ENCODE measurements at places on chromosomes 3 and 15.
A peak's percentile ranks its signal among the peaks of the same experiment; 100 is the strongest.

- DNase-seq: no peak
Observed at GRCh38 chr3:83765956-83766355, 1192.8 kb upstream of the CADM2 start.

DNA sequence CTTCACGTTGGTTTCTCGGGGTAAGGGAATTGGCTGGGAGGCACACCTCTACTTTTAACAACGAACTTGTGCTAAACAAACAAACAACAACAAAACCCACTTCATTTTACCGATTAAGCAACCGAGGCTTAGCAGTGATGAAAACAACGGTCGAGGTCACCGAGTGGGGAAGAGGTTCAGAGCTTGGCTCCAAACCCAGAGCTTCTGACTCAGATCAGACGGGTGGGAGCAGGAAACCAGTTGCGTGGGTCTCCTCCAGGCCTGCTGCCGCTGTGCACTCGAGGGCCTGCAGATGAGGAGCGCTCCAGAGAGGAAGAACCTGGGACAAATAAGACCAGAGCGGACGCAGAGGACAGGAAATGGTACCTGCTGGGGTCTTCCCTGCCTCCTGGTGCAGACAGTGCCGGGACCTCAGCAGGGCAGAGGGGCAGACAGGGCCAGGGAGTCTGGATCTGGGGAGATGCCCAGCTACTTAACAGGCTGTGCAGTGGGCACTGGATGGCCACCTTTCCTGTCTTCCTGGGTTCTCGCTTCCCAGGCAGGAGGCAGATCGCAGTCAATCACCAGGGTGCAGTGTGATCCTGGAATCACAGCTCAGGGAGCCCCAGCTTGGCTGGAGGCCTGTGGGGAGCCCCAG, 99.0 kb upstream of the MEF2A start:
- DNase-seq: no peak

DNA sequence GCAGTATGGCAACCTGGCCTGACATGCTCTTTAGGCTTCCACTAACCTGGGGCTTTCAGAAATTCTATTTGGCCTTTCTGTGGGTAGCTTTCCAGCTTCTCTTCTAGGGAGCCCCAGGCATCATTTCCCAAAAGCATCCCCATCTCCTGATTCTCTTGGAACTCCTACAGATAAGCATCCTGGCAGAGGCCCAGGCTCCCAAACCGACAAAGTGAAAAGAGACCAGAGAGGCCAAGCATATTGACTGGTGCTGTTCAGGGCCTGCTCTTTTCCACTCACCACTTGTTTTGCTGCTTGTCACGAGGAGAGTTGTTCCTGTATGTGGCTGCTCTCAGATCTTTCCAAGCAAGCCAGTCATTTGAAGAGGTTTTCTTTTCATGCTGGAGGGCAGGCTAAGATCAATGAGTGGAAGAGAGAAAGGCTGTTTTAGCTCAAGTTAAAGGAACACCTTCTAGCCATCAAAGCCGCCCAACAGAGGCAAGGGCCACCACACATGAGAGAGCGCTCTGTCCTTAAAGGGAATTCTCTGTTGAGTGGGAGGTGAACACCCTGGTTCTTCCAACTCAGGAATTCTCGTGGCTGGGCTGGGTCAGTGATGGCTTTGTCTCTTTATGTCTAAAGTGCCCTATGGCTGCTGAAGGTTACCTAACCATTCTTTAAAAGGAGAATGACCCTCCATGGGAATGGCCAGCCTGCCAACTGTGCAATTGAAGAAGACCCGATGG, 31.1 kb upstream of the NR2E3 start:
- DNase-seq: no peak

GRCh38 chr3:184350618-184351017, 10.8 kb downstream of the CLCN2 start:
- DNase-seq: no peak

- no peak for DNase-seq
Observed at GRCh38 chr15:65361708-65362459, 15.9 kb downstream of the IGDCC3 start.

- DNase-seq: no peak
Observed at GRCh38 chr15:90529011-90529370, 732 bp upstream of the CRTC3 start.

- DNase-seq: peak; percentile 74
Observed at GRCh38 chr3:56988458-56989168, 71.9 kb upstream of the SPATA12 start.

DNA sequence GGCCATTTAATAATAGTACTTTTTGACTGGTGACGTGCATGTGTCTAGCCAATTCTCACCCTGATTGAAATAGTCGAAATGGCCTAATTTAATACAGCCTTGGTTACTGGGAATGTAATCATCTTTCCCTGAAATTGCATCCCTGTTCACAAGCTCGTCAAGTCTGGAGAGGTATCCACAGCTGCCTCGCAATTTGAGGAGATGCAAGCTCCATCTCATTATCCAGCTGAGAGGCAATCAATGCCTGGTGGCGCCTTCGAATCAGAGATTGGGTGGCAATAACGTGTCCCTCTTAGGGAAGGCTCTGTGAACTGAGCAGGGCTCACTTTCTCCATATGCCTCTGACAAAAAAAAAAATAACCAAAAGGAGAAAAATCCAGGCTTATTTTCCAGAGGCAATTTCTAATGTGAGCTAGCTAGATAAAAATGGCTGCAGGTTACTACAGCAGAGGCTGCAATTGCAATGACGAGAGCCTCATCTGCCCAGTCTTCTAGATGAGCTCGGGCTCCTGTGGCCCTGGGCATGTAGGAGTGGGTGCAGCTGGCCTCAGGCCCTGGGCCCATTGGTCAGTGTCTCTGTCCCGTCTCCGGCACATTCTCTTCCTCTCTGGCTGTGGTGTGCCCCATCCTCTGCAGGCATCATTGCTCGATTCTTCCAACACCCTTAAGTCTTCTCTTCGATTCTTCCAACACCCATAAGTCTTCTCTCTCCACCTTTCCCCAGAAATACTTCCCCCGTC, 487.5 kb downstream of the GABRG3 start:
- no peak for DNase-seq

DNA sequence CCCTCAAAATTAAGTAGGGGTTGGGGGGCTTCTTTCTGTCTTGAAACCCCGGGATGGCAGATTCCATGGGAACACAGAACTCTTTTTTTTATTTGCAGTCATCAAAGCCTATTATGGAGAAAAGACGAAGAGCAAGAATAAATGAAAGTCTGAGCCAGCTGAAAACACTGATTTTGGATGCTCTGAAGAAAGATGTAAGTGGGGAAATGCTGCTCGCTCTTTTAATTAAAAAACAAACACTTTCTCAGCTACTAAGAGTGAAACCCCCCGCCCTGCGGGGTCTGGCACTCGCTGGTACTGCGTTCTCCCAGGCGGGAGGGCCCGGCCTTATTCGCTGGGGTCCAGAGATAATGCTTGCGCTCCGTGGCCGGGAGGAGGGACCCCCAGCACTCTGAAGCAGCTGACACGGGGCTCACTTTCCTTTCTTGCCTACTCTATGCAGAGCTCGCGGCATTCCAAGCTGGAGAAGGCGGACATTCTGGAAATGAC, 615 bp downstream of the HES1 start:
- no peak for DNase-seq

DNA sequence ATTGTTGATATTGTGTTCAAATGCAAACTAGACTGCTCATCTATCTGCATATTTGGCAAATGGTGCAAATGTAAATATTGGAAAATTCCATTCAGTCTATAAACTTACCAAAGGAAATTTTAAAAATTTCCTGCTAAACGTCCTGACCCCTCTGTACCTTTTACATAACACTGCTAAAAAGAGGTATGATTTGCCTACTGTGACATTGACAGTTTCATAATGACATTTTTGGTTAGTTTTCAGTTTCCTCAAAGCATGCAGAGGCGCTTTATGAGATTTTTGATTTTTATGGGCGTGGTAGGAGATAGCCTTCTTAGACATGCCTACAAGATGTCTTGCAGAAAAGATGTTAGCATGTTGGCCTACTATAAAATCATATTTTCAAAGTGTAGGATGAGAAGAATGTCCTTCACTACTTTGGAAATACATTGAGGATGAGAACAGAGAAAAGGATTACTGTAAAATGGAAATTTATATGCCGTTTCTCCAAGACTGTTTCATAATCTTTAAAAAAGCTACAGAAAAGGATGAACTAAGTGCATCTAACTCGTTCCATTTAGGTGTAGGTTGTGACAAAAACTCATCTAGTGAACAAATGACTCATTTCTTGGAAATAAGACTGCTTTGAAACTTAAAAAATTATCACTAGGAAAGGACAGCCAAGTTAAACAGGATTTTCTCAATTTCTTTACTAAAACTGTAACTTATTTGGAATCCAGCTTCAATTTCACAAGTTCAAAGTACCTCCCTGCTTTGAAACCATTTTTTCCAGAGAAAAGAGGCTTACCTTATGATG, 14.5 kb upstream of the ISLR start:
- DNase-seq: no peak

GRCh38 chr15:101394056-101394630, 95.4 kb downstream of the PCSK6 start:
- no peak for DNase-seq

GRCh38 chr3:153290268-153291015, 128.4 kb downstream of the RAP2B start:
- peak; percentile 51 for DNase-seq

DNA sequence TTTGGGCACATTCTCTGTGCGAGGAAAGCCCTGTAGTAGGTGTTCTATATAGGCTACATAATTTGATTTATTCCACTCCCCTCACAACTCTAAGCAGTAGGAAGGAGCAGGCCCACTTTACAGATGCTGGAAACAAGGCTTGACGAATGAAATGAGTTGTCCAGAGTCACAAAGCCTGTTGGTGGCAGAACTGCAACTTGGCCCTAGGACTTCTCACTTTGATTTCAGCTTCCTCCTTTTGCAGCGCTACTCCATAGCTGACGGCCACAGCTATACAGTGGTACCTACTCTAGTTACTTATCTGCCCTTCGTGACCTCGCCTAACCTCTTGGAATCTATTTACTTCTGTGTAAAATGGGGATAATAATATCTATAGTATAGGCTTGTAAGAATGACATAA, 2.5 kb upstream of the IRAK2 start:
- no peak for DNase-seq

DNA sequence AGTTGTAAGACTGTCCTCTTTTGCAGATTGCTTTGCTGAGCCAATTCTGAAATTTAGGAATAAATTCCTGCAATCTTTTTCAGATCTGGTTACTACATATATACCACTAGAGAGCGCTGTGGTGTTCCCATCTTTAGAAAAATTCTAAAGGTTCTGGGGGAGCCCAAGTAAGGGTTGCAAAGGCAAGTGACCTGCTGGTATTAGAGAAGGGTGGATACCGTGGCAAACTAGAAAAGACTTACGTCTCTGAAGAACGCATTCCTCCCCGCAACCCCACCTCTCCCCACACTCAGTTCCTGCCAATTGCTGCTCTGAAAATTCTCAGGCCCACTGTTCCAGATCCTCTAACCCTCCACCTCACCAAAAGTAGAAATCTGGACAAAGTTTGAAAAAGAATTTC, 48.5 kb downstream of the EFHB start:
- DNase-seq: peak; percentile 30

DNA sequence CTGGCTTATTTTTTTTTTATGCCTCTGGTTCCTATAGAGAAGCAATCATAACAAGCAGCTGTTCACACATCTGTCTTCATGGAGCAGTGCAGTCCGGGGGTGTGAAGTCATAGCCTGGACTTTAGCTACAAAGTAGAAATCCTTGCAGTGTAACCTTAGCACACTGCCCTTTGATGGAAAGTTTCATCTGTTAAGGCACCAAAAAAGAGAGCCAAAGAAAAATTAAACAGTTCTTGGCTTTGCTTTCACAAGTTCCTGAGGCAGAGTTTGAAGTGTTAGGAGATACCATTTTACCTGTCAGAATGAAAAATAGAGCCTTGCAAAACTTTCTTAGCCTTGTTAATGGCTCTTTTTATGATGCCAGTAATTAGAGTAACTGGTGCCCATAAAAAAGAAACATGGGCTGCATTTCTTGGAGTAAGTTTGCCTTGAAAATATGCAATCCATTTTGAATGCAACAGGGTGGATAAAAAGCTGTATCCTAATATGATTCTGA, 84.1 kb downstream of the PIK3R4 start:
- no peak for DNase-seq

DNA sequence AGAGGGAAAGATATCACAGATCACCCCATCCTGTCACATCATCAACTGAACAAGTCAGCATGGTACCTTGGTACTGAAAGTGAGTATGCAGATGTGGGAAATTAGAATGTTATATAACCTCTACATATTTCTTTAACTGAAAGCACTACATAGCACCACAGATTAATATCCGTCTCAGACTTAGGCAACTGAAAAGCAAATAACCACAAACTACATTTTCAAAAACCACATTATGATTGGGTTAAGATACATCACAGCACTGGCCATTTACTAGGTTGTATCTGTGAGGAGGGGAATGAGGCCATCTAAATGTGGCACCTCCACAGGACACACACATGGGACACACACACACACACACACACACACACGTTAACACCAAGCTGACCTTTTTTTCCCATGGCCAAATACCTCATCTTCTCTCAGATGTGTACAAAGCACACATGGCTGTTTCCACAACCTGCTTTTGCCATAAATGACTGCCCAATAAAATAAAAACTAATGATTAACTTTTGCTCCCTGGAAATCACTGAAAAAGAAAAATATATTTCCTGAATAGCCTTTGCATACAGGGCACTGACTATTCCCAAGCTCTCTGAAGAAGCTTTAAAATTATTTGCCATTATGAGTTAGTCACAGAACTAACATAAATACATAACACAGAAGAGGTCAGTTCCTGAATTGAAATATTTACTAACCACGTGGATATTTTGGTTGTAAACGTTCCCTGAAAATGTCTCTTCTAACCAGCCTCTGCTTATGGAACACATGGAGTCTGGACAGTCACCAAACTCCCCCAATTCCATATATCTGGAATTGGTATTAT, 60.1 kb downstream of the SUMF1 start:
- DNase-seq: no peak

DNA sequence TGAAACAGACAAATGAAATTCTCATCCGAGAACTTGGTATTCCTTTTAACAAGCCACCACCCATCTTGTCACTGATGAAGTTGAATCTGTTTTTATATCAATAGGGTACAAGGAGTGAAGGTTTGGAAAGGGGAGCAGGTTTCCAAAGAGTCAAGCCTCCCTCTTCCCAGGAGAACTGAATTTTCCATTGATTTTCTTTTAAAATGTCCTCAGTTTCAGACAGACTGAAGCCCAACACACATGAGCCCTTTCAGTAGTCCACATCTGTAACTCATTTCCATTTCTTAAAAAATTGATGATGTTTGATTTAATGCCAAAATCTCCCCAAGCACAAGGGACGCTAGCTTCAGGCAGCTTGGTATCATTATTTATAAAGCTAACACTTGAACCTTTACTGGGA, 187.7 kb downstream of the FOXB1 start:
- DNase-seq: no peak

Data from CD4-positive, alpha-beta T cell treated with Interleukin-2 at 100 ng/mL for 4 hours (primary cell).